ENCODE measurements at places on chromosomes 11 and 22.
A peak's percentile ranks its signal among the peaks of the same experiment; 100 is the strongest.

- DNase-seq, result no peak
Measured at GRCh38 chr11:70717936-70718595, 319.7 kb downstream of the CTTN start.

DNA sequence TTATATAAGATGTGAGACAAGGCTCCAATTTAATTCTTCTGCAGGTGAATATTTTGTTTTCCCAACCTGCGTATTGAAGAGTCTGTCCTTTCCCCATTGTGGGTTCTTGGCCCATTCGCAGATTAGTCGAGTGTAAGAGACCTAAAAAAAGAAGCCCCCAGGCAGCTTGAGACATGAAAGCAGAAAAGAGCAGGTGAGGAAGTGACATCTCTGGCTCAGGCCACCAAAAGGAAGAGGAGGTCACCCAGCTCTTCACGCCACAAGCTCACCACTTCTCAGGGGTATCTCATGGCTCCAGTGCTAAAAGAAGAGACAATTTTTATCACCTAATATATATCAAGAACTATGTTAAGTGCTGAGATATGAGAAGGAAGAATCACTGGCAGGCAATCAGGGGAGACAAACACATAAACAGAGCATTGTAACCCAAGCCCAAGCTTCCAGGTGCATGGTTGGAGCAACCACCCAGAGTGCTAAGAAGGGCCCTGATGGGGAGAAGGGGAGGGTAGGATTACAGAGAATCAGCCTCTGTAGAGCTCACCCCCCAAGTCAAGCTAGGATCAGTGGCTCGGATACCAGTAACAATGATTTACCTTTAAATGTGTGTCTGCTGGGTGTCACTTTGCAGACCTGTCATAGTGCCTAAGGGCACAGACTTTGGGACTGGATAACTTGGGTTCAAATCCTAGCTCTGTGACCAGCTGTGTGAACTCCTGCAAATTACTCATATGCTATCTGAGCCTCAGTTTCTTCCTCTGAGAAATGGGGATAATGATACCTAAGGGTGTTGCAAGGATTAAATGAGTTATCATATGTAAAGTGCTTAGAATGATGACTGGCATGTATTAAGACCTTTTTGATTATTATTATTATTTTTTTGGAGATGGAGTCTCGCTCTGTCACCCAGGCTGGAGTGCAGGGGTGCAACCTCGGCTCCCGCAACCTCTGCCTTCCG, 39.2 kb downstream of the MCHR1 start:
- no peak for DNase-seq

DNA sequence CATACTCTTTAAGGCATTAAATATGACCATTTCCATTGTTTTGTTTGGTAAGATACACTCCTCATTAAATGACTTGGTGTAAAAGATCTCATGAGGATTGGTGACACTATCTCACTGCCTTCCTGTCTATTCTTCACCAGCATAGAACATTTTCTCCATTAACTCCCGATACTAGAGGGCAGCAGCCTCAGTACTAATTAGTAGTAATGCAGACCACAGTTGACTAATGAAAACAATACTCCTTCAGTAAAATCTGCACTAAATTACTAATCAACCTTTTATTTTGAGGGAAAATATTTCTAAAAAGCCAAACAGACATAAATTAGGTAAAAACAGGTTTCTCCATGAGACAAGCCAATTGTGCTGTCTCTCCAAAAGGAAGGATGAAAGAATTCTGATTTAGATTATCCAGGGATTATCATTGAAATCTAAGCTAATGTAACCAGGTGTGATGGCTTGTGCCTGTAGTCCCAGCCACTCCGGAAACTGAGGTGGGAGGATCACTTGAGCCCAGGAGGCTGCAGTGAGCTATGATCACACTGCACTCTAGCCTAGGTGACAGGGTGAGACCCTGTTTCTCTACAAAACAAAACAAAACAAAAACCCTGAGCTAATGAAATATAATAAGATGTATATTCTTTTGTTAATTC, 9.4 kb downstream of the PGM2L1 start:
- peak; percentile 45 for DNase-seq

DNA sequence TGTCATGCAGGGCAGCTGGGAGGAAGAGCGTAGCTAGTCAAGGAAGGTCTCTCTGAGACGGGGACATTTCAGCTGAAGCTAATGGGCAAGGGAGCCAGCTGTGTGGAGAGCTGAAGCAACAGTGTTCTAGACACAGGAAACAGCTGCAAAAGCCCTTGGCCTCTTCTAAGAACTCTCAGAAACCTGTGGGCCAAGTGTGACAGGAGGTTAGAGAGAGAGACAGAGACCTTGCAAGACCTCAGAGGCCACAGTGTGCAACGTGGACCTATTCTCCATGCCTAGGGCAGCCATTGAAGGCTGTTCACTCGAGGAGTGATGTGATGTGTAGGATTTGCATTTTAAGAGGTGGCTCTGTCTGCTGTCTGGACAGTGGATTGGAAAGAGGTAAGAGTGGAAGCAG, 48.7 kb upstream of the TNRC6B start:
- DNase-seq, result no peak

DNA sequence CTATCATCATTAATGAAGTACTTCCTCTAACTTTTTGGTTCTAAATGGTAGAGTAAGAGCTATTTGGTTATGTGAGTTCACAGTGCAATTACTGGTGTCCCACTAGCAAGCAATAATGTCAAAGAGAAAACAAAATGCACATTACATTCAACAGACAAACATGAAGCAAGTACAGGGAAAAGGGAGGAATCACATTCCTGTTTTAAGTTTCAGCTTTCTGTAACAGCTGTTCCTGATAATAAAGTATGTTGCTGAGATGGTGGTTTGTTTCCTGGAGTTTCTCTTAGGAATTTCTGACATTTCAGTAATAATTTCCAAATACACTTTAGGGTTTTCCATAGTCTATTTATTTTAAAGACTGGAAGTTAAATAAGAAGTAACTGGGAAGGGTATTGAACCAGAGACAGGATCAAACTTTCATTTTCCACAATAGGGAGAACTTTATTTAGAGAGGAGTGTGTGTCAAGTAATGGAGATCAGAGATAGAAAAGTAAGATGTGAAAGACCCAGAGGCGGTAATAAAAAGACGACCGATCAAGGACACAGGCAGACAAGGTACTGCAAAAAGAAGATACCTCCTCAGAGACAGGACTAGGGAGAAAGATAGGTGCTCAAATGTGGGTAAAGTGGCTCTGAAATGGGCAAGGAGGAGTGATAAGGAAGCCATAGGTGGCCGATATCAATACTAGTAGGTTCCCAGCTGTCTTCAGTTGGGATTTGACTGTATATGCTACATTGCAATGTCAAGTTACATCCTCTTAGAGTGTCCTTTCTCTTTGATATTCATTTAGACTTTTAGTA, 20.8 kb upstream of the CLNS1A start:
- no peak for DNase-seq

DNA sequence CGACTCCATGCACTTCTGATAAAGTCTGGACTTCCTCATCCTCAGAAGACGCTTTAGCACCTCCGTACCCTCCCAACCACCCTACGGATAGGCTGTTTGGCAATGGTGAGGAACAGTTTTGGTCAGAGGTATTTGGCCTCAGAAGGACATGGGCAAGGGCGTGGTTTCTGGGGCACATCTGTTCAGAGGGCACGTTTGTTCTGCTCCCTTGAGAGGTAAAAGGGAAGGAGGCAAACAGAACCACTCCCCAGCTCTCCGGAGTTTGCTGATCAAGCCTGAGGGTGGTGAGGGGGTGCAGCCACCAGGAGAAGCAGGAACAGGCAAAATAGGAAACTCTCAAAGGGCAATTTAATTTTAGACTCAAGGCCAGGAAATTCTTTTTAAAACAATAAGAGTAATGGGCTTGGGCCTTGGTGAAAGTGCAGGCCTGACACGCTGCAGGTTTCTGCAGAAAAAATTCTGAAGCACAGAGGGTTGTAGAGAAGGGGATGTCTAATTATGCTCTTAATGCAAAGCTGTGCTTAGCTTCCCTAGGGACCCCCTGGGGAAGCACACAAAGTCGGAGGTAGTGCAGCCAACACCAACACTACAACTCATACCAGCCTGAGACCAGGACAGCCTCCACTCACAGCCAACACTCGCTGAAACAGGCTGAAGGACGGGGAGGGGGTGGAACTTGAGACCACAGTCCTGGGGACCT, 23.3 kb downstream of the ETS1 start:
- DNase-seq, result no peak

- DNase-seq, result no peak
Measured at GRCh38 chr11:122703541-122704272, 48.2 kb downstream of the UBASH3B start.

GRCh38 chr11:20865161-20865560, 195.8 kb downstream of the NELL1 start:
- DNase-seq, result no peak

DNA sequence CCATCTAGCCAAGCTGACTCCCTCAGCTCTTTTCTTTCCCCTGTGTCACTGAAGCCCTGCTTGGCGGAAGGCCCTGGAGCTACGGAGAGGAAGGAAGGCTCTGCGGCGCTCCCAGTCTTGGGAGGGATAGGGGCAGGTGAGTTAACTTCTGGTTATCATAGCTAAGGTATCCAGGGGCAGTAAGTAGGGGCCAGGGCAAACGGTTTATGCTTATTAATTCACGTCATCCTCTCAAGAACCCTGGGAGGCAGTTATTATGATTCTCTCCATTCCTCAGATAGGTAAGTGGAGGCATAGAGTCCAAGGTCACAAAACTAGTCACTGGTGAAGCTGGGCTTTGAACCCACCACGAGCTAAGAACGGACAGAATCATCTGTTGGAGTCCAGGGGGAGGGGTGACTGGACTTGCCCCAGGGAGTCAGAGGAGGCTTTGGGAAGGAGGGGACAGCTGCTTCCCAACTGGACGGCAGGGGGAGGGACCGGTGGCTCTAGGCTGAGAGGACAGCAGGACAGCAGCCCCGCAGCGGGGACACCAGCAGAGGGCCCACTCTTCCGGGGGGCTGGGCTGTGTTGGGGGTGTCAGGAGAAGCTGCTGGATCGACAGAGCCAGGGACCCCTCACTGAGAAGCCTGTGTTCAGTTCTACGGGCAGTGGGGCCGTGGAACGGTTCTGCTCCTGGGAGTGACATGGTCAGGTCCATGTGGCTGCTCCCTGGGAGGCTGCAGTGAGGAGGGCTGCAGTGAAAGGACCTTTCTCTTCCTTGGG, 3.5 kb downstream of the BAIAP2L2 start:
- DNase-seq, result no peak

GRCh38 chr22:49992921-49993648, 19.5 kb downstream of the IL17REL start:
- peak; percentile 50 for DNase-seq

DNA sequence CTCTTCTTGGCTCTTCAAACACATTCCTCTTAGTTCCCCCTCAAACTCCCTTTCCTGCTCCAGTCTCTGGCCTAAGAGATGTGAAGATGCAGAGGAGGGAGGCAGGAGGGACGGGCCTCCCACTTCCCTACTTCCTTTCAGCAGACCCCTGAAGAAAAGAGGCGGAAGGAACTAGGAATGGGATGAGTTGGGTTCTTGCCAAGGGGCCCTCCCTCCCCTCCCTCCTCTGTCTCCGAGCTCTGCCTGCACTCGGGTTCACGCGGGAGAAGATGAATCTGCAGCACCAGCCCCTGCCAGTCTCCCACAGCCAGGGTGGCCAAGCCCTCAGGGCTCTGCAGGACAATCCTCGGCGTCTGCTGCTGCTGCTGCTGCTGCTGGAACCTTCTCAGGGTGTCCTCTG, 24.3 kb upstream of the PKNOX2 start:
- DNase-seq, result no peak

GRCh38 chr11:2193099-2193887, 21.7 kb upstream of the TH start:
- DNase-seq, result no peak

DNA sequence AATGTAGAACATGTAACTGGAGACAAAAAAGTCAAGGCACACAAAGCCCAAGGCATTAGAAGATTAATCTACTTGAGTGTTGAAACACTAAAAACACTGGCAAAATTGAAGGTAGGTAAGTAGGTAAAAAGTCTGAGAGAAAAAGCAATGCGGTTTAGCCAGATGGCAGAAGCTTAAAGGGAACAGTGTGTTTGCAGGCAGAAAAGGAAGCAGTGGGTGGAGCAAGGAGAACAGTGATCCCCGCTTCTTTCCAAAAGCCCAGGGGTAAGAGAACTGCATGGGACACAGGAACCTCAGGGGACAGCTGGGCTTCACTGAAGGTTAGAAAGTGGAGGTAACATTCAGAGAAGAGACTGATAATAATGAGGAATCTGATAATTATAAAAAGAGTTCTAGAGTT, 16.0 kb downstream of the MRE11 start:
- DNase-seq, result no peak

GRCh38 chr22:28792491-28793383, 7.6 kb downstream of the XBP1 start:
- no peak for DNase-seq

- DNase-seq, result no peak
Measured at GRCh38 chr22:48580481-48580970, 1247.1 kb downstream of the BRD1 start.

- DNase-seq, result peak; percentile 67
Measured at GRCh38 chr22:29154364-29155048, 51.2 kb upstream of the EMID1 start.

DNA sequence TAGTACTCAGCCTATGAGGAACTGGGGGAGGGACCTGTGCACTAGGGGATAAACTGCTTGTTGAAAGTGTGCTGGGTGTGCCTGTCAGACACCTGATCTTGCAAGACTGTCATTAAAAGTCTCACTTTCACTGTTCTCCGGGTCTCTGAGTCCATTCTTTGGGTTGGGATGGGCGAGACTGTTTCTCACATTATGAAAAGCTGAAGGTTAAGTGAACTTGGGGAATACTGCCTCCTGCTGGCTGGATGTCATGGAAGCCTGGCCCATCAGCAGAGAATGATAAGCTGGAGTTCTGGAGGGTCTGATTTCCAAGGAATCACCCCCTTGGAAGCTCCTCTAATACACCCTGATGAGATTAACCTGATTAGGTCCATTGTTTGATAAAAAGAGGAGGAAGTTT, 9.0 kb upstream of the VPREB1 start:
- peak; percentile 63 for DNase-seq

- DNase-seq, result no peak
Measured at GRCh38 chr22:20590477-20591294, 83.3 kb downstream of the MED15 start.

DNA sequence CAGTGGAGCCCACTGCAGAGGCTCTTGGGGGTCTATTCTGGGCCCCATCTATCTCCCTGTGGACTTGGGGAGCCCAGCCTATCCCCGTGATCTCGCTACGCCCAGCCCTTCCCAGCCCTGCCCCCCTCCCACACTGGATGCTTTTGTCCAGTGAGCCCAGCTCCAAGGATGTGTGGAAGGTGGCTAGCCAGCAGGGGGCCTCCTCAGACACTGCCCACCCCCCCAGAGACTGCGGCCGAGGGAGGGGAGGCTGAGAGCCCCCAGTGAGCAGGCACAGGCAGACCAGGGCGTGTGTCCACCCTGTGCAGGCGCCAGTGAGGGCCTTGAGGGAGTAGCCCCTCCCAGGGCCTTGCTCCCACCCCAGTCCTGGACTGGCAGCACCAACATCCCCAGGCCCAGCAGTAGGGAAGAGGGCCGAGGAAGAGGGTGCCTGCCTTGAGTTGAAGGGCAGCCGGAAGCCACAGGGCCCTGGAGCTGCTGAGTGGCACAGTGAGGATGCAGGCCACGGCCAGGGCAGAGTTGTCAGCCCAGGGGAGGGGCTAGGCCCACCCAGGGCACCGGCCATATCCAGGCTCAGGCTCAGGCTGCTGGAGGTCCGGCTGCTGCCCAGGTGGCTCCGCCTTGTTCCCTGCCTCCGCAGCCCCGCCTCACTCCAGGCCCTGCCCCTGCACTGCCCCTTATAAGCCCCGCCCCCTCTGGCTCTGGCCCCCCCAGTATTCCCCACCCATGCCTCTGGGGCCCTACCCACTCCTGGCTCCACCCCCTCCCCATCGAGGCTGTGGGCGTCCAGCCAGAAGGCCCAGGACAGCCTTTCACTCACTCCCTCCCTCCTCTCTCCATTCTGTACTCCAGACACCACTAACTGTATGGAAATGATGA, 28.0 kb downstream of the MOB2 start:
- DNase-seq, result no peak
